Femur (tissue), 1 donor: ENCODE measurements at places on chromosomes 2 and 18.

DNA sequence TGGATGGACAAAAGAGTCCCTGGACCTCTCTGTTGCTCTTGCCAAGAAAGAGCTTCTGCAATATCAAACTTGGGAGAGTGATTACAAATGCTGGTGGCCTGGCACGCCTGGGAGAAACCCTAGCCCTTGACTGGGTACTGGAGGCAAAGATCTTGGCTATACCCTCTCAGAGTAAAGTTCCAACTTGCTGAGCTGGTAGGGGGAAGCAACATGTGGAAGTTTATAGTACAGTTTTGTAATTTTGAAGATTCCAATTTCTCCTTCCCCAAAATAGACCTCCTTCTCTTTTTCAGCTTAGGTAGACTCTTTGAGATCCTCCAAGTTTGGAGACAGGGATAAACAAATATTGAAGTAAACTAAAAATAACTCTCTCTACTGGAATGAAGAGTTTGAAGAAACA, 645.3 kb downstream of the NR4A2 start:
- no peak for DNase-seq

- no peak for DNase-seq
Observed at GRCh38 chr18:55116863-55117262, 157.6 kb upstream of the CCDC68 start.

GRCh38 chr2:239975665-239976064, 49.5 kb downstream of the NDUFA10 start:
- no peak for DNase-seq

GRCh38 chr2:65762068-65762467, 329.7 kb upstream of the SPRED2 start:
- no peak for DNase-seq

DNA sequence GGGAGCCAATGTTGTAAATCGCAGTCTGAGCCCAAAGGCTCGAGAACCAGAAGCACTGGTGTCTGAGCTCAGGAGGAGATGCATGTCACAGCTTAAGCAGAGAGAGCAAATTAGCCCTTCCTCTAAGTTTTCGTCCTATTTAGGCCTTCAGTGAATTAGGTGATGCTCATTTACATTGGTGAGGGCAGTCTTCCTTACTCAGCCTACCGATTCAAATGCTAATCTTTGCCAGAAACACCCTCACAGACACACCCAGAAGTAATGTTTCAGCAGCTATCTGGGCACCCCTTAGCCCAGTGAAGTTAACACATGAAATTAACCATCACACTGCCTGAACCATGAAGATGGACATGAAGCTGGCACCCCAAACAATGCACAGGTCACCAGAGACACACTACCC, 385.1 kb downstream of the STK39 start:
- DNase-seq = no peak

DNA sequence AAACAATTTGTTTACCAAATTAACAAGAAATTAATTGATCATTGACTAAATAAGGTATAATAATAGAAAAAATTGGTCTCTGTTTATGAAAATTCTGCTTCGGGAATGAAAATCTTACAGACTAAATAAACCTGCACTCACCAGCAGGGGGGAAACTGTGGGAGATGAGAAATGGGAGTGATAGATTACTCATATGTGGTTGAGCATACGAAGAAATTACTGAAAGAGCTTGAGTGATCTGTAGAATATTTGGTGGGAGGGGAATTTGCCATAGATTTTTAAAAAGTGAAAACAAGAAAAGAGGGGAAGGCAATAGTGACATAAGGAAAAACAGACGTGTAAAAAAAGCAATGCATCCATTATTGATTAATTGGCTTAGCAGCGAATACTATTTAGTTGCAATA, 2.2 kb downstream of the HMSD start:
- DNase-seq = no peak

- no peak for DNase-seq
Observed at GRCh38 chr18:36543991-36544725, 246.6 kb downstream of the FHOD3 start.

GRCh38 chr2:164565359-164565758, 55.9 kb downstream of the GRB14 start:
- no peak for DNase-seq

- no peak for DNase-seq
Observed at GRCh38 chr2:196166876-196167275, 4.5 kb downstream of the STK17B start.

DNA sequence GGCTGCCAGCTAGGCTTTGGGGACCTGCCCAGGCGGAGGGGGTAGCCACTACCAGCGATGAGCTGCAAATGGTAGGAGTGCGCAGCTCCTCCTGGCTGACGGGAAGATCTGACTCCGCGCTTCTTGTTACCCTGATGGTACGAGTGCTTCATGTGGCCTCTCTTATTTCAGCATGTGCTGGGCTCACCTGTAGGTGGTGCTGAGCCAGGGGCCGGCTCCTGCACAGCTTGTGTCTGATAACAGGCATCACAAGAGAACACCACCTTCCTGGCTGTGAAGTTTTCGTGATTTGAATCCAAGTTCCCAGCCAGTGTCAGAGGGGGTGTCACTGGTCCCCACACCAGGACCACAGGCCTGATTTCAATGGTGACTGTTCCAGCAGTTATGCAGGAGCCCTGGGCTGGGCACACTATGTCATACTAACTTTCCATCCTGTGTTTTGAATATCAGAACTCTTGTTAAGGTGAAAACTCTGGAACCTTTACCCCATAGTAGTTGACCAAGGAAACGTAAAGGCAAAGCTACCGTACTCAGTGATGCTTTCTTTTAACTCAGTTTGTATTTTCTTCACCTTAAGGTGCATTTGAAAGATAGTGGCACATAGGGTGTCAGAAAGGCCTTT, 28.0 kb downstream of the APCDD1 start:
- DNase-seq = no peak

DNA sequence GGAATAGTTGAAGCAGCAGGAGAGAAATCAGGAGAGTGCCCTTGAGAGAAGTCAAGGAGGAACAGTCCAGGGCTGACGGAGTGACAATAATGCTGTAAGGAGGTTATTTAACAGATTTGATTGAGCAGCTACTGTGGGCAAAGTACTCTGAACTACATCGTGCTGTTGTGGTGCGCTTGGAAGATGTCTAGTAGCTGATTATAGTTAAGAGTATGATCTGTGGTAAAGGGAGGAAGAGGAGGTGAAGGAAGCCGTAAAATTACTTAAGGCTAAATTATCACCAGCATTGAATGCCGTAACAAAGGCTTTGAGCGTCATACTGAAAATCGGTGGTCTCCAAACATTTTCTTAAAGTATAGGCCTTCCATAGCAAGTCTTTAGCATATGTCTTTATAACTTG, 4.5 kb downstream of the PCBP1 start:
- no peak for DNase-seq

GRCh38 chr2:46461709-46462171, 17.6 kb upstream of the TMEM247 start:
- DNase-seq = no peak

GRCh38 chr2:30504731-30505130, 57.7 kb downstream of the LCLAT1 start:
- DNase-seq = no peak

GRCh38 chr2:86492048-86492453, 50.9 kb downstream of the KDM3A start:
- DNase-seq = no peak

DNA sequence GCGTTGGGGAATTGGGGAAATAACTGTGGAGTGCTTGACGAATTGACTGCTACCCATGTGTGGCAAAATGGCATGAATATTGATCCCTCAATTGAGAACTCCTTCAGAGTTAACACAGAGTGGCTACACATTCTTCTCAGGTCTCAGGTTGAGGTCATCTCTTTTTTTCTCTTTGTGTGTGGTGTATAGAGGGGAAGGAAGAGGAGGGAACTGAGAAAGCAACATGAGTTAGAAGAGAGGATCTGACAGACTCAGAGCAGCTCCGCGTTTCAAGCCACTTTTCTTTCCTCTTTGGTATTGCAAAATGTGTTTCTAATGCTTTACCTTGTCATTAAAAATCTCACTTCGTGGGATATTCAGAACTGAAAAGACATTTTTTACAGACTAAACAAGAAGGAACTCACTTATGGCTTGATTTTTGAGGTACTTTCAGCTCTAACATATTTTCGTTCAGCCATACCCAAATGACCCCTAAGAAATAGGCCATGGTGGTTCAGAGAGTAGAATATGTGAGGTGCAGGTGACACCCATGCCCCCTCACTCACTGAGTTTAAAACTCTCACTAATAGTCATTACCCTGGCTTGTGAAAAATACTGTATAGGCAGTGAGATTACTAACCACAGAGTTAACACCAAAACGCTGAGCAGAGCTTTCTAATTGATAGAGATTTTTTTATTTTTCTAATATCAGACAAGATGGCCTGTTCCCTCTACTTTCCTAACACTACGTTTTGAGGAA, 22.5 kb downstream of the STAT4 start:
- no peak for DNase-seq

DNA sequence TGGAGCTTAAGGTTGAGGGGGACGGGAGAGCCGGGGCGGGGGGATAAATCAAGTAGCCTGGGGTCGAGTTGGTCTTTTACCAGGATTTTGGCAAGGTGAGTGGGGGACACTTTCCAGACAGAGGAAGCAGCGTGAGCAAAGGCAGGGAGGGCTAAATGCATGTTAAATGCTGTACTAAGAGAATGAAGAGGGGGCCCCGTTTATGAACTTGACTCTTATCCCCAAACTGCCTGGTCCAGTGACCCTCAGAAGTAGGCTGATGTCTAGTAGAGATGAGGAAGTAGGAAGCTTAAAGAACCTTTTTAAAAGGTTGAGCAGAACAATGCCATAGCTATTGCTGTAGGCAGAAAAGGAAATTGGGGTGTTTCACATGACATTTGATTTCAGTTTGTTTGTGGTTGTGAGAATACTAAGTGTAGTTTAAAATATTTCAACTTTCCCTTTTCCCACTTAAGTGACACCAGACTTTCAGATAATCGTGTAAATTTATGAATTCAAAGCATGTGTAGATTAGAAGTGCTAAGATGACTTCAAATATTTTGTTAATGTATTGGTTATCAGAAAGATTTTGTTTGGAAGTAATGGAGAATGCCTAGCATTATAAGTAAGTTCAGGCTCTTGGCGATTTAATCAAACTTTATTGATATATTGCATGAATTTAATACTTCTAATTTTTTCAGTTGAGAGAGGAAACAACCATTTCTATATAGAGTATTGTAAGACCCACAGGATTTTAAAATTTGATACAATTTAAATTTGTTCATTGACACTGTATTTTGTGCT, 1.8 kb downstream of the REL start:
- DNase-seq = no peak

DNA sequence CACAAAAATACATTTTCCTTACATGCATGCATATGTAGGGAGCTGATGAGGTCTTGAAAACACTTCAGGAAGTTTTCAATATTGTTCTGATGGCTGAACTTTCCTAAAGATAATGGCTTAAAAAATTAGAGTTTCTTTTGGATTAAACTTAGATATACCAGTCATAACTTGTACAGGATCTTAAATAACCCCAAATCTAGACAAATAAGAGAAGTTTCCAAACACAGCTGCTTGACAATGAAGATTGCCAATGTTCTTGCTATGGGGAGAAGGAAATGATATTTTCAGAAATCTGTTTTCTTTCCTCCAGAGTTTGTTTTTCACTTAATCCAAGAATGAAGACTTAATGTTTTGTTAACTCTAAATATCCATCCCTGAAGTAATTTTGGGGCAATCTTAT, 54.6 kb upstream of the SPTBN1 start:
- no peak for DNase-seq

- DNase-seq = no peak
Observed at GRCh38 chr2:47265158-47265557, 110.0 kb upstream of the STPG4 start.

DNA sequence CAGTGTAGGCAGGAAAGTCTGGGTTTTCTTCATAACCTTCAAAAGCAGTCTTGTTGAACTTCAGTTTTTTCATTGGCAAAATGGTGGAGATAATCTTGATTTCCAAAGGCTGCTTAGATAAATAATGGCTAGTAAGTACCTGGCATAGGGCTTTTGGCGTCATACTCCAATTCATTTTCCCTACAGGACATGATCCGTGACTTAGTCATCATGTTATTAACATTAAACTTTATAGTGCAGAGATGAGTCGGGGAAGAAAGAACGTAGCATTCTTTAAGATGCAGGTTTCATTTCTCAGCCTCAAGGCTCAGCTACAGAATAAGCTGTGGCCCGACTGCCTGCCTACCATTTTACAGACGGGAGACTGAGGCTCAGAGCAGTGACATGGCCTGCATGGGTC, 64.0 kb downstream of the RALBP1 start:
- no peak for DNase-seq

DNA sequence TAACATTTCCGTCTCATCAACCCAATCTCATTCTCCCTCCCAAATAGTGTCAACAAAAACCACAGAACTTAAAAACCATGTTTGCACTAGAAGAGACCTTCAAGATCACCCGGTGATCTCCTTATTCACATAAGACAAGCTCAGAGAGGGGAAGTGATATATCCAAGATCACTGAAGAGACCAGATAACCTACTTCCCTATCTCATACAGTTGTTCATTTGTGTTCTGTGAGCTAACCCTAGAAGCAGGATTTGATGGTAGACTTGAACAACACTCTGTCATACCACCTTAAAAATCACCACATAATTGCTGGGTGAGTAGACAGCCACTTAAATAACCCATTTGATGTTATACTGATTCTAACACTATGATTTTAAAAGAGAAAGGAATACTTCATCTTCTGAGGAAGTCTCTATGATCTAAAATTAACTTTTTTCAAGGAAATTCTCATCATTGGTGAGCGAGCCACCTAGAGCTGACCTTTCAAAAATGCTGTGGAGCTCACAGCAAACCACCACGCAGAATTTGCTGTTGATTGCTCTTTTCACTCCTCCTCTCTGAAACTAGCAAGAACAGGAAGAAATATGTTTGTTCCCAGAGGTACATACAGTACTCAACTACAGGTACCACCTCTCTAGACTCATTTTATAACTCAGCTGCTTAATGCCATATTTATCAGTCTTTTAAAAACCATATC, 15.1 kb downstream of the AAK1 start:
- DNase-seq = no peak

GRCh38 chr2:120763508-120763907, 27.8 kb downstream of the GLI2 start:
- DNase-seq = peak; percentile 35

DNA sequence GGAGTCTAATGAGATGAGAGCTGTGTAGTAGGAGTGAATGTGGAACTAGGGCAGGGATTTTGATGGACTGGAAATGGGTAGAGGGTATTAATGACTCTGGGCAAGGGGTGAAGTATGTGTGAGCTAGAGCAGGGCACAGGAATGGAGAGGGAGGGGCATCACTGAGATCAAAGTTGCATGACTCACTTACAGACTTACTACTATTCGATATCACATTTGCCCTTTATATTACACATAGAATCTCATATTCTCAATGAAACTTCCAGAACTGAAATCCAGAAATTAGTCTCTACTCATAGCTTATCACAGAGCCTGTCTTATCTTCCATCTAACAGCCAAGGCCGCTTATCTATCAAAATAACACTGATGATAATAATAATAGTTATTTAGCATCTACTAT, 20.0 kb upstream of the ITGB6 start:
- DNase-seq = no peak

- DNase-seq = no peak
Observed at GRCh38 chr18:12085786-12086185, 7.9 kb upstream of the ANKRD62 start.
